ENCODE measurements at places on chromosomes 1 and 21. TPM values are rescaled to one million over a fixed set of nuclear protein-coding genes. Genes with fewer than 3 reads are reported as not detected.

Gene TMEM54
- total RNA-seq: 41.9 TPM

GRCh38 chr21:15276243-15276642 lies 211.4 kb upstream of the NRIP1 start:
- DNase-seq: no peak

DNA sequence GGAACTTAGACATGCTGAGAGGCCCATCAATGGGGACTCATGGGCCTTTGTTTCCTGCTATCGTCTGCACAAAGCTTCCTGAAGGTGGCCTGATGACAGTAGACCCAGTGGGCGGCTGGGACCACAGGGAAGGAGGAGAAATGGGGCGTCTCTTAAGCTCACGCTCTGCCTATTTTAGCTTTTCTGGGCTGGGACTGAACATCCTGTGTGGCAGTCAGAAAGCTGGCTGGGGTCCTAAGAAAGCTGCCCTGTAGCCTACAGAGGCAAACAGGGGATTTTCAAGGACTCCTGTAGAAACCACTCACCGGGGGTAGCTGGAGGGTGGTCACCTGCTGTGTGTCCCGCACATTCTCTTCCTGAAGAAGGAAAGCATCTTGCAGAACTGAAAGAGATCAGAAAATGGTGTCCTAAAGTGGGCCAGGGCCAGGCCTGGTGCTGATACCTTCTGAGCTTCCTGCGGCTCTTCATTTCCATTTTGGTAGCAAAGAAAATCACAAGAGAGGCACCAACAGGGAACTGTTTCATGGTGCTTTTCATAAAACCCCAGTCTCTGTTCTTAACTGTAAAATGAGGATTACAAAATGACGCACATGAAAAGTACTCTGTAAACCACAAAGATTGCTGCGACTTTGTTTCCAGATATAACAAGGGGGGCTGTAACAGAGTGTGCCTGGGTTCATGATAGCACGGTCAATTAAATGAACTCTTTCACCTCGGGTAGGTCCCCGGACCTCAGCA lies 8.6 kb downstream of the ZNF496 start:
- peak; percentile 40 for DNase-seq

Gene RNU1-3
- total RNA-seq: 6,622 TPM

DNA sequence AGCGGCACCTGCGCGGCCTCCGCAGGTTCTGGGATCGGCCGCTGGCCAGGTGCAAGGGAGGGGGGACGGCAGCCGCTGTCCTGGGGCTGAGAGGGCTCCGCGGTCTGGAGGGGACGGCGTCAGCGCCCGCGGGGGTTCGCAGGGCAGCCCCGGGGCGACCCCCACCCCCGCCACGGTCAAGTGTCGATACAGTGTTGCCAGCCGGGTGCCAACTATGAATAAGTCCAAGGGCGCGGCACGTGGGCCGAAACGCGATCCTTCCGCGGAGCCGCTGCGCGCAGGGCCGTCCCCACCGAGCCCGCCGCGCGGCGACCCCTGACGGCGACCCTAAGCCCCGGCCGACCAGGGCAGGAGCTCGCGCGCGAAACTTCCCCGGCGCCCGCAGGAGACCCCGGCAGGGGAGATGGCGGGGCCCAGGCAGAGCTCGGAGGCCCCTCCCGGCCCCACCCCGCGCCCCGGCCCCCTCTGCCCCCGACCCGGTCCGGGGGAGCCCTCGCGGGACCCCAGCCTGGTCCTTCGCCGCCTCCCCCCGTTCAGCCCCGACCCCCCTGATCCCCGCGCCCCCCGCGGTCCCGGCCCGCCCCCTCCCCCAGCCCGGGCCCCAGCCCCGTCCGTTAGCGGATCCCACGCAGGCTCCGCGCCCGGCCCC lies 586 bp upstream of the AGPAT3 start:
- DNase-seq: peak; percentile 87

Gene LRRC53
- not detected for total RNA-seq

DNA sequence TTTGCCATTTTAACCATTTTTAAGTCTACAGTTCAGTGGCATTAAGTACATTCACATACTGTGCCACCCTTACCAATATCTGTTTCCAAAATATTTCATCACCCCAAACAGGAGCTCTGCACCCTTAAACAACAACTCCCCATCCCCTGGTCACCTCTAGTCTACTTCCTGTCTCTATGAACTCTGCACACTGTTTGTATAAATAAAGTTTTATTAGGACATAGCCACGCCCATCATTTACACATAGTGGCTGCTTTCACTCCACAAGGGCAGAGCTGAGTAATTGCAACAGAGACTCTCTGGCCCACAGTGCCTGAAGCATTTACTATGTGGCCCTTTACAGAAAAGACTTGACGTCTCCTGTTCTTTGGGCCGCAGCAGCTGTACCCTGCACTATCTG lies 30.1 kb downstream of the KCNAB2 start:
- no peak for DNase-seq

DNA sequence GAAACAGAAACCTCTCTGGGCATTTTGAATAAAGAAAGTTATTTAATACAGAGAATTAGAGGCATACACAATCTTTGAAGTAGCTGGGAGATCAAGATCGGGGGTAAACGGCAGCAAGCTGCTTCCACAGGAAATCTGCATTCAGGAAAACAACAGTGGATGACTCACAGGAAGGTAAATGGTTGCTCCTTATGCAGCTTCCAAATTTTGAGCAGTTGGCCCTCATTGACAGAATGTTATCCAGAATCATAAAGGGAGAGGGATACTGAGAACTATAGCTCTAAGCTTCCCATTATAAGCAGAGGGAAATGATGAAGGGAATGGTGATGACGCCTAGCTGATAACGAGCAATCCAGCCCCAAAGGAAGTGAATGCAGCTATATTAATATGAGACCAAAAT lies 28.6 kb downstream of the ZMYND12 start:
- DNase-seq: no peak

DNA sequence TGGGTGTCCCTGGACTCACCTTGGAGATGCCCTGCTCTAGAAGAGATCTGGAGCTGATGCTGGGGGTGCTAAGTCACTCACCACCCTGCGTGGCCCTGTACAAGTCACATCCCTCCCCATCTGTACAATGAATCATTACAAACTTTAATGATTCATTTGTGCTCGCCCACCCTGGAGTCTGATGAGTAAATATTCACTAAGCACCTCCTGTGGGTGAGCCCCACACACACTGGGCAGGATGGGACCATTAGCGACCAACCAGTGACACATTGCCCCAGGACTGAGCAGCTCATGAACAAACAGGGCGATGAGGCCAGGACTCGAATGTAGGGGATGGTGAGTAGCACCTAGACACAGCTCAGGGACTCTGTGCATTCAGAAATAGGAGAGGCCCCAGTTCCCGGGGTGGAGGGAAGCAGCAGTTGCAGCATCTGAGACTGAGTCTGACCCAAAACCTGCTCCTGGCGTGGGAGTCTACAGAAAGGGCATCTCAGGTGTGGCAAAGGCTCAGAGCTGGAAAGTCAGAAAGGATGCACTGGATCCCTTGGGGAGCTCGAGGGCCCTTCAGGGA lies 18.1 kb upstream of the PDZK1IP1 start:
- DNase-seq: no peak

DNA sequence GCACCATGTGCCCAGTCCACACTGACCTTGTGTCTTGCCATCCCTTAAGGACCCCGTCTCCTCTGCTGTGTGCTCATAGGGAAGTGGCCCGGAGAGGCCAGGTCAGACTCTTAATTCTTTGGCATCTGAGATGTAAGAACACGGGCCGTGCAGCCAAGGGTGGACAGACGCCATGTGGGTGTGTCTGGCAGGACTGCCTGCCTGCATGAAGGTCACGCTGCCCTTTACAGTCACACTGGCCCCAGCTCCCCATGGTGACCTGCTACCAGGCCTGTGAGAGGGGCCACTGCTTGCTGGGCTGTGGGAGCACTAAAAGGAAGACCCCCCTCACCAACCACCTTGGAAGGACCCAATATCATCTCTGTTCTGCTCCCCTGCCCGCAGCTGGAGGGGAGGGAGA lies 17.7 kb downstream of the DHRS3 start:
- no peak for DNase-seq

DNA sequence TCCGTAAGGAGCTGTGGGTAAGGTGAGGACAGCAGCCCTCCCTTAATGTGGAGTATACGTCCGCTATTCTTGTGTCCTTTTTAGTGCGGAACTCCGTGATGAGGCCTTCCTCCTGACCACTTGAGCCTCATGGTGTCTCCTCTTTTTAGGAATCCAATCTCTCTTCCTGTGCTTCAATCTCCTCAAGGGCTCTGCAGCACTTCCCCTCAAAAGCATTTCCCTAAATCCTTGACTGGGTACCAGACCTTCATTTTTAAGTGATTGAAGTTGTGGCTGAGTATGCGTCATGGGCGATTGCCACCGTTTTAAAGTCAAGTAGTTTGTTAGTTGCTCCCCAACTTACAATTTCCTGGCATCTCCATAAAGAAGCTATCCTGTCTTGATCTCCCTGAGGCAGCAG lies 62.8 kb downstream of the SAMSN1 start:
- DNase-seq: no peak

DNA sequence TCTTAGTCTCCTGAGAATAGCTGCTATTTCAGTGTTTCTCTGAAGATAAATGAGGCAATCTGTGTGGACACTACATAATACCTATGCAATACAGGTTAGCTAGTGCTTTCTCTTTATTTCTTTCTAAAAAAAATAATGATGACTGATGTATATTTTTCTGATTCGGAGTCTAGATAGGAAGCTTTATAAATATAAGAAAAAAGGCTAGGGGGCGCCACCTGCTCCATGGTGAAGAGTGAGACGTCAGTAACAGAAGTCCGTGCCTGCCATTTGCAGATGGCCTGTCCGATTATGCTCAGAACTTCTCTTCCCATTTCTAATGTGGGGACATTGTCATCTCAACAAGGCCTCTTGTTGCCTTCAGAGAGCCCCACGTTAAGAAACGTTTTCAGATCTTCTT lies 26.4 kb downstream of the QSOX1 start:
- DNase-seq: peak; percentile 16

GRCh38 chr1:232589111-232589811 lies 40.7 kb downstream of the SIPA1L2 start:
- DNase-seq: no peak

GRCh38 chr1:228038387-228039005 lies 31.7 kb downstream of the WNT3A start:
- DNase-seq: peak; percentile 52

Gene LCE6A
- total RNA-seq: not detected

Gene ERG
- 36.7 TPM for total RNA-seq

Gene CASP9
- total RNA-seq: 11.7 TPM

DNA sequence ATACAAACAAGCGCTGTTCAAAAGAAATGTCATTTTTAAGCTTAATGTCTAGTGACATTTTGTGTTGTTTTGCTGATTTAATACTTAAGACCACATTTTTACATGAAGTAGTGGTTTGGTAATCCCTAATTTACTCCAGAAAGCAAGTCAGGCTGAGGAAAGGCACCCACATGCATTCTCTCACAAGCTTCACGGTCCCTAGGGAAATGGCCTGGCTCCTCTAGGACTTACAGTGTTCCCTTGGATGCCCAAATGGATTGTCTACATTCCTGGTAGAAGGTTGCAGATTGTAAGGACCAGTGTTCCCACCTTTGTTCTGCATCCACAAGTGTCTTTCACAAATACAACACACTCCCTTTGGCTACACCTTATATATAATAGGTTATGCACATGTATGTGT lies 9.5 kb downstream of the GPSM2 start:
- no peak for DNase-seq

- DNase-seq: no peak
Observed at GRCh38 chr1:81232420-81232819, 568.3 kb upstream of the ADGRL2 start.
